Testis (tissue), 5 donors: ENCODE measurements at places on chromosomes 4 and X. TPM values are rescaled to one million over a fixed set of nuclear protein-coding genes. Genes with fewer than 3 reads are reported as not detected.

DNA sequence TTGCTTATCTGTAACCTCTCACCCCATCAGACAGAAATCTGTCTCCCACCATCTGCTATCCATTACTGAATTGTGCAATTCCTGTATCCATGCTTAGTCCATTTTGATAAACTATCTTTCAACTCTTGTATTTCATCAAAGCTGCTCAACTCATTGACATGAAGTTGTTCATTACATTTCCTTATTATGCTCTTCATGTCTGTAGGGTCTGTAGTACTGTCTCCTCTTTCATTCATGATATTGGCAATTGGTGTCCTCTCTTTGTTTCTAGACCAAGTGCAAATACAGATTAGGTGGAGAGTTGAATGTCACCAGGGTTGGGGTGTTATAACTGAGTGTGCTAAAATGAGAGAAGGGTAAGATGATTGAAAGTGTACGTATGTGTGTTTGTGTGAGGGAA lies 69.2 kb upstream of the ADRA2C start:
- no peak for DNase-seq

GRCh38 chr4:67038228-67038566 lies 507.1 kb downstream of the CENPC start:
- no peak for DNase-seq

DNA sequence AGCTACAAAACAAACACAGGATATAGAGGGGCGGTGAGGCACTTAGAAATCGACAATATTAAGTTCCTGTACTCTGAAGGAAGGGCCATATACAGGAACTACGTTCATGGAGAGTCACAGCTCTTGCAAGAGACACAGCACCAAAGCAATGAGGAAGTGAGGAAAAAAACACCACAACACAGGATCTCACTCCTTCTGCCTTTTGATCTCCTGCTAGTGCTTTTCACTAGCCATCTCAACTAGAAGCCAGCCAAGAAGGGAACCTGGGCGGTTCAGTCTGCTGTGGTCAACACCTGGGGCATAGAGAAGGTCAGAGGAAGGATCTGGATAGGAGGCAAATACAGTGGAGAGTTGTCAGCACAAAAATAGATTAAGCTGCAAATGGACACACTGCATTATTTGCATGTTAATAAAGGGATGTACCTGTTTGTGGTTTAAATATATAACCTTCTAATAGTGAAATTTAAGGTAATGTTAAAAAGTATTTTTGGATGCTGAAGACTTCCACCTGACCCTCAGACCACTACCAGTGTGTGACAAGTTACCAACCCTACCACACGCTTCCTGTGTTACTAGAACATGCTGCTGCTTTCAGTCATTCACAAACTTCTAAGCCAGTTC lies 104.6 kb downstream of the DTHD1 start:
- DNase-seq = no peak

DBET gene
- total RNA-seq = not detected

GRCh38 chr4:185227713-185228278 lies 18.4 kb downstream of the SNX25 start:
- no peak for DNase-seq

DNA sequence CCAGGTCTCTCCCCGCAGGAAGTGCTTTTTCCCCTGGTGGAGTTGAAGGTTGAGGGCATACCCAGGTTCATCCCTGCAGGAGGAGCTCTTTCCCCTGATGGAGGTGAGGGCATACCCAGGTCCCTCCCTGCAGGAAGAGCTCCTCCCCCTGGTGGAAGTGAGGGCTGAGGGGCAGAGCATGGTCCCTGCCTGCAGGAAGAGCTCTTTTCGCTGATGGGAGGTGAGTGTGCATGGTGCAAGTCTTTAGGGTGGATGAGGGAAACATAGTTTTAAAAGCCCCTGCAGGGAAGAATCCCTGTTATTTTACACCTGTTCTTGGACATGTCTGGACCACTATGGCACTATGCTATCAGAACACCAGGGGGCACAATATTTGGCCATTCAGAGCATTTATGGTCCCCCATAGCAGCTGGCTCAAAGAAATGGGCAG lies 43.7 kb upstream of the PUDP start:
- no peak for DNase-seq

LRP2BP gene
- total RNA-seq = 7.5 TPM
